ENCODE measurements at places on chromosomes 1 and 21. TPM values are rescaled to one million over a fixed set of nuclear protein-coding genes. Genes with fewer than 3 reads are reported as not detected.

- DNase-seq = peak; percentile 31
Observed at GRCh38 chr21:44427241-44428120, 27.8 kb upstream of the LRRC3 start.

GRCh38 chr1:118155106-118155505, 29.9 kb downstream of the SPAG17 start:
- DNase-seq = no peak

DNA sequence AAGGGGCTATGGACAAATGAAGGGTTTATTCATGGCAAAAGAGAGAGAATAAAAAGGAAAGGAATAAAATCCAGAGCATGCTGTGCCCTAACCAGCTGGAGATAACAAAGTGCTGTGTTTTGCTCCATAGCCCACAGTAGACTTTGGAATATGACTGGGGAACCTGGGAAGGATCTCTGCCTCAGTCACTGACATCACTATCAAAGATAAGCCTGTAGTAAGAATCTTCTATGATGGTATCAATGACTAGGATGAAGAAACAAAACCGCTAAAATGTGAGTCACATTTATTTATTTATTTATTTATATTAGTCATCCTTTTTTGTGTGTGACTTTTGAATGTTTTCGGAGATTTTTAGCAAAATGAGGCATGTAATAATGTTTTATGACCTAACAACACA, 56.3 kb downstream of the NVL start:
- DNase-seq = no peak

GRCh38 chr1:167209044-167209443, 11.6 kb upstream of the POU2F1 start:
- no peak for DNase-seq

- DNase-seq = no peak
Observed at GRCh38 chr21:31198575-31198974, 145.5 kb downstream of the TIAM1 start.

DNA sequence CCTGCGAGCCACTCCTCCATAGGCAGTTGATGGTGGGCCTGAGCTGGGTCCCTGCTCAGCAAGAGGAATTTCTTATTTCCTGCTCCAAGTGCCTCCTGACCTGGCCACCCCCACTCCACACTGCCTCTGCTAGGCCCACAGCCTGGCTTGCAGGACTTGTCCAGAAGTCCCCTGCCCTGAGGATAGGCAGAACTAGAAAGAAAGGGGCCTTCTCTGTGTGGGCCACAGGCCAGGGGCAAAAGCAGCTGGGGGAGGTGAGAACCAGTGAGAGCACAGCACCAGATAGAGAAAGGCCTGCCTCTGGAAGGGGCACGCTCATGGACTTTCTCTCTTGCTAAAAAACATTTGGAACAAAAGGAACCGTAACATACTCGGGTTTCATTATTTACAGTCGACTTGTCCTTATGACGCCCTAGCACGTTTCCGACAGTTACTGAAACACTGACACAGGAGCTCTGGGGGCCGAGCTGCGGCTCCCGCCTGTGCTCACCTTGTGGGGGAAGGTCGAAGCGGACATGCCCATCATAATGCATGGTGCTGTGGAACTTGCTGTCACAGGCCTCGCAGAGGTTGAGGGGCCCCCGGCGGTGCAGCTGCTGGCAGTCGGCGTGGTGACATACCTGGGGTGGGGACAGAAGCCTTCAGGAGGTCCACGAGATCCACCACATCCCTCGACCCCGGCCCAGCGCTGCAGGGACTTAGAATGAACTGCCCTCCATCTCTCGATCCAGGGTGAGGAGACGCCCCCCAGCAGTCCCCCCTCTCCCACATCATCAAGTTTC, 11.3 kb upstream of the TNFRSF25 start:
- no peak for DNase-seq

GRCh38 chr1:99685516-99686180, 39.7 kb downstream of the PALMD start:
- peak; percentile 94 for DNase-seq

DNA sequence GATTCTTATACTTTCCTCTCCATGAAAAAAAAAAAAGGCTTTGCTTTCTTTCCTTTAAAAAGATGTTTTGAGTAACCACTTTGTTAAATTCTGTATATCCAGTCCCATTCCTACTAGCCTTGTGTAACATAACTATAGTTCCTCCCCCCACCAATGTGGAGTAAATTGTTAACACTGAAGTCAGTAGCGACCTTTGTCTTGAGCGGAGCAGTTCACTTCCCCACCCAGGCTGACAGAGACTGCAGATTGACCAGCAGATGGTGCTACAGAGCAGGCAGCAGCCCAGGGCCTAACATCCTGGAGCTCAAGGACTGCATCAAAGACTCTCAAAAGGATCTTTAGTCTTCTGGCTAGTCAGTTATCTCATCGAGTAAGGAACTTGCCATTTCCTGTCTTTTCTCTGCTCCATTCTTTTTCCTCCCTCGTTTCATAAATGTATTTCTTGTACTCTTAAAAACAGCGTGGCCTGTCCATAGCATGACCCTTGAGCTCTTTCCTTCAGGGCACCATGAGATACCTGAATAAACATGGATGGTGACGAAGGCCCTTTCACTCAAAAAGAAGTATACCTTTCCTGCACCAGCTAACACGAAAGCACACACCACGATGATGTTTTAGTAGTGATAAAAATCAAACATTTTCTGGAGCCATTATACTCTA, 503.5 kb upstream of the PKN2 start:
- DNase-seq = peak; percentile 59

- DNase-seq = no peak
Observed at GRCh38 chr1:81730881-81731280, 69.9 kb upstream of the ADGRL2 start.

The SPATA46 gene
- polyA plus RNA-seq = not detected

The AMIGO1 gene
- polyA plus RNA-seq = 16.0 TPM

The PADI1 gene
- not detected for polyA plus RNA-seq

The SH2D1B gene
- polyA plus RNA-seq = 0.34 TPM

The USF1 gene
- 58.8 TPM for polyA plus RNA-seq

The ANGPTL1 gene
- 12.9 TPM for polyA plus RNA-seq

The OR2T4 gene
- not detected for polyA plus RNA-seq

The DMRTA2 gene
- not detected for polyA plus RNA-seq
